ENCODE measurements at places on chromosomes 1 and 21.

- DNase-seq = no peak
These were observed 218.7 kb downstream of the DAB1 start for GRCh38 chr1:57204942-57205787.

GRCh38 chr1:178609015-178609414 lies 96.1 kb downstream of the TEX35 start:
- no peak for DNase-seq

- no peak for DNase-seq
These were observed 805.3 kb downstream of the USP25 start for GRCh38 chr21:16535102-16535422.

GRCh38 chr1:53643041-53643880 lies 95.7 kb downstream of the GLIS1 start:
- DNase-seq = no peak

DNA sequence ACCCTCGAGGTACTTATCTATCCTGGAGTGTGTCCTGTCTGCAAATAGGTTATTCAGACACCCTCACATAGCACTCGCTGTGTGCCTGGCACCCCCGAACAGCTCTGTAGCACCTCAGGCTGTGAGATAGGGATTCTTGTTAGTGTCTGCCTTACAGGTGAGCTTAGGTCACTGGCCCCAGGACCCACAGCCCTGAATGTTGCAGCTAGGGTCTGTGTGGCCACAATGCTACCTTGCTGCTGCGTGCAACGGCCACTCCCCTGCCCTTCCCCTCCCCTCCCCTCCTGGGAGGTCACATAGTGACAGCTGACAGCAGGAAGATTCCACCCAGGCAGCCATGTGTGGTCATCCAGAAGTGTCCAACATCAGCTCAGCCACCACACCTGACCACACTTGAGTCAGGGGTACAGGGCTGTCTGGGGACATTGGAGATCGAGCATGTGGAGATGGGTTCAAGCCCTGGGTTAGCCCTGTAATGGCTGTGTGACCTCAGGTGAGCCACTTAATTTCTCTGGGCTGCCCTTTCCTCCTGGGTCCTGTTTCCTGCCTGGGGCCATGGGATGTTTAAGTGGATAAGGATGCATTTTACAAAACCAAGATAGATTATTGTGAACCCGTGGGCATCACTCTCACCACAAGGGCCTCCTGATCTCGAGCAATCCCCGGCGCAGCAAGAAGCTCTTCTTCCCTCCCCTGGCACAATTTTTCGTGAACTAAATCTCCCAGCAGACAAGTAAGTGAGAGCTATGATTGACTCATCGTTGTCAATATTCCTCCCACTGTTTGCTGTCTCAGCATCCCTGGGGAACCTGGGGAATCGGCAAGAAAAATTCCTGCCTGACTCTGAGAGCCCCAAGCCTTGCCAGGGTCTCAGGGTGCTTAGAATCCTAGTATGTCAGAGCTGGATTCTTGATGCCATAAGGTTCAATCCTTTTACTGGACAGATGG lies 208.7 kb downstream of the PTPRU start:
- no peak for DNase-seq

GRCh38 chr1:41673378-41673777 lies 188.9 kb upstream of the EDN2 start:
- DNase-seq = peak; percentile 56

DNA sequence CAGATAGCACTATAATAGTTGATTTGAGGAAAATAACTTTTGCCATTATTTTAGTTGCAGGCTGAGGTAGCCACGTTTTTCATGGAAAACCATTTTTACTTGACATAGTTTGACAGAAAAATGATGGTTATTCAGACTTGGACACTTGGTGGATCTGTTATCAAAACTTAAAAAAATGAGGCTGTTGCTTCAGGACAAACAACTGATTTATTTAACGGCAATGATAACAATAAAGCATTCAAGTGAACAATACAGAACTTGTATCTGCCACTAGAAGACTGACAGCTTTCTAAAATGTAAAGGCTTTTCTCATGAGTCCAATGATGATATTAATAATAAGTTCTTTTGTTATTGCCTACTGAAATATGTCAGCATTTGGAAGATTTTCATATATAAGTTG lies 322.9 kb downstream of the BRINP3 start:
- DNase-seq = no peak

DNA sequence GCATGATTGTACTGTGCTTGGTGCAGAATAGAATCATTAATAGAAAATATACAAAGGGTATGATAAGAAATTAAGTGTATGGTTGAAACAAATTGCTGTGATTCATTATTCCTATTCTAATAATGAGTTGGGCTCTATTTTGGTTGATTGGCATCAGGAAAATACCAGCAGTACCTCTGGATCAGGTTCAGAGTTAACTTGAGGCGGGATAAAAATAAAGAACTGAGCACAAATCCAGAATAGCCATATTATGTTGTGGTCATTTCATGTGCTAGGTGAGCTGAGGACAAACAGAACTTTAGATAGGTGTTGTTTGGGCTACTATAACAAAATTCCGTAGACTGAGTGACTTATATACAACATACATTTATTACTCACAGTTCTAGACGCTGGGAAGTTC lies 60.7 kb upstream of the GCLM start:
- DNase-seq = no peak

- no peak for DNase-seq
These were observed 415 bp upstream of the LAD1 start for GRCh38 chr1:201399352-201400126.

GRCh38 chr1:147091801-147092200 lies 80.5 kb downstream of the PRKAB2 start:
- DNase-seq = no peak

DNA sequence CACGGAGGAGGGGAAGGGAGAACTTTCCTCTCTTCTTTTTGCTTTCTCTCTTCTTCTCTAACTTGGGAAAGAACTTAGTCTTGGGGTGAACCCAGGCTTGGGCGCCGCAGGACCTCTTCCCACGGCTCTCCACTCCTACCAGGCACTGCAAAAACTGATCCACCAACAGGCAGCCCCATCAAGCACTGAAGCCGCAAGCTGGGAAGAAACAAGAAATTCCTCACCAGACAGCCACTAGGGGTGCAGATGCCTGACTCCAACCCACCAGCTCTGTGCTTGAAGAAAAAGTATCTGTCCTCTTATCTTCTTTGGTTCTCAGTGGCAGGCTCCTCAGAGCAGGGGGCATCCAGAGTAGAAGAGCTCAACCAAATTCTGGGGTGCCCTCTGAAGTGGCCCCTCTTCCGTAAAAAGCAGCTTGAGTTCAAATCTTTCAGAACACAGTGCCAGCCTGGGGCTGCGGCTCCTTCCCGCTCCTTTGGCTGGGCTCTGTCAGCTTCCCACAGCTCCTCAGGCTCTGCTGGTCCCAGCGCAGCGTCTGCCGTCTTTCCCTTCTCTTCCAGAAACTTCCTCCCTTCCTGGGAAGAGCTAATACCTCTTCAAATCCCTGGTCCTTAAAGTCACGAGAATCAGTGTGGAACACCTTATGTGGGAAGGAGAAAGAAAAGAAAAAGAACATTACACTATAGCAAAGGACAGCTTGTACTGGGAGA lies 2.4 kb downstream of the SLC41A1 start:
- DNase-seq = no peak

DNA sequence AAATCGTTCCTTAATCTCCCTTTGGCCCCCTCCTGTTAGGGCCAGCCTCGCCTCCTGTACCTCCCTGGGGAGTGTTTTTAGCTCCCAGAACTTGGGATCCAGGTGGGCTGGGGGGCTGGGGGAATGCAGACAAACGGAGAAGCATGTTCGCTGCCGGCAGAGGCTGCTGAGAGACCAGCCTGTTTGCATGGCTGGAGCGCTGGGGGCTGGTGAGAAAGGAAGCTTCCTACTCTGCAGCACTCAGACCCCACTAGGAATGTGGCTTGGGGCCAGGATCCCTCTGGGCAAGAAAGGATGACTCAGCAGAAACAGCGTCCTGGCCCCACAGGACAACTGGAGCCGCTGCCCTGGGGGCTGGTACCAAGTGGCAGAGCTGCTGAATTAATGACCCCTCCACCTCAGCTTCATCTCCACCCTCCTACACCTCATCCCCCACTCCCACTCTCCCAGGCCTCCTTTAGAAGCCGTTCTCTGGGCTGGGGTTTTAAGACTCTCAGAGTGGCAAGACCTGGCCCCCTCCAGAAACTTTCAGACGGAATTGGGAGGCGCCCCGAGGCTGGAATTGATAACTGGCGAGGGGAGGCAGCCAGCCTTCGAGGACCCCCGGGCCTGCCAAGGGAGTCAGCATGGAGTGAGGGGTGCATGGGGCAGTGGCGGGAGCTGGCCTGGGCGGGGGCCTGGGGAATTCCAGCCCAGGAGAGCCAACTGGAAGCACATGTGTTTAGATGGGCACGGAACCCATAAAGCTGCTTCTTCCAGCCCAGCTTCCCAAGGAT lies 28.5 kb upstream of the EPS8L3 start:
- no peak for DNase-seq

GRCh38 chr1:86517336-86517735 lies 29.5 kb upstream of the CLCA4 start:
- no peak for DNase-seq

- no peak for DNase-seq
These were observed 10.2 kb downstream of the IL24 start for GRCh38 chr1:206907304-206907991.

GRCh38 chr1:203182387-203182953 lies 4.0 kb downstream of the CHI3L1 start:
- DNase-seq = no peak

DNA sequence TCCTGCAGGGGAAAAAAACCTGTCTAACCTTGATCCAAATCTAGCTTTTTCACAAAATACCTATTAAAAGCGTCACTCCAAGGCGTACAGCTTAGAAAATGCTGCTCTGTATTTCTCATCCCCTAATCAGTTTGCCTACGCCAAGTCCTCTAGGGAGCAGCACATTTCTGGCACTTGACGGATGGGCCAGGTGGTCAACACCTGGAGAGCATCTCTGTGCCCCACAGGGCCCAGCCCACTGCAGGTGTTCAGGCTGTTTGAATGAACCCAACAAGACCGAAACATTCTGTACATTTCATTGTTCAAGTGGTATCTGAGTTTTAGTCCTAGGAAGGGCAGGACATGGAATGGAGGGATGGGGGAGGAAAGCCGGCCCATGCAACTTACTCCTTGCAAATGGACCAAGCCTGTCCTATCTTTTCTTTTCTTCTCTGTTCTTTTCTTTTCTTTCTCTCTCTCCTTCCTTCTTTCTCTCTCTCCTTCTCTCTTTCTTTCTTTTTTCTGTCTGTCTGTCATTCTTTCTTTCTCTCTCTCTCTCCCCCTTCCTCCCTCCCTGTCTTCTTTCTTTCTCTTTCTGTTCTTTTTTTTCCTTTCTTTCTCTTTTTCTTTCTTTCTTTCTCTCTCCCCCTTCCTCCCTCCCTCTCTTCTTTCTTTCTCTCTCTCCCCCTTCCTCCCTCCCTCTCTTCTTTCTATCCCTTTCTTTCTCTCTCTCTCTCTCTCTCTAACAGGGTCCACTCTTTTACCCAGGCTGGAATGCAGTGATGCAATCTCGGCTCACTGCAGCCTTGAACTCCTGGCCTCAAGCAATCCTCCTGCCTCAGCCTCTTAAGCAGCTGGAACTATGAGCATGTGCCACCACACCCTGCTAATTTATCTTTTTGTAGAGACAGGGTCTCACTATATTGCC lies 29.1 kb downstream of the IGFN1 start:
- no peak for DNase-seq

GRCh38 chr1:197987294-197987693 lies 70.1 kb downstream of the LHX9 start:
- DNase-seq = no peak

- DNase-seq = no peak
These were observed 49.8 kb upstream of the ADORA3 start for GRCh38 chr1:111553196-111553595.

DNA sequence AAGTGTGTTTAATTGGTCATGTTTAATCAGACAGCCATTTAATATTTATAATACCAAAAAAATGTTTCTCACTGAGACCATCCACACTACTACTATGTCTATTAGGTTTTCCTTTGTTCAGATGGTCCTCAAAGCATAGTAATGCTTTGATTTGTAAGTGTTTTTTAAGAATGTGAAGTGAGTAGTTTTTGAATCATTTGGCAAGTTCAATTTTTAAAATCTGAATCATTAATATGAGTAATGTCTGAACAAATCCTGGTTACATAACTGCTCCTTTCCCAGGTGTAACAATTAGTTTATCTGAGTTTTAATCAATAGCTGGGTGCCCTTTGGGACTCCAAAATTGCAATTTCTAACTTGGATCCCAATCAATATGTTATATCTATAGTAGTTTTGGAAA lies 23.5 kb upstream of the RPL5 start:
- no peak for DNase-seq

DNA sequence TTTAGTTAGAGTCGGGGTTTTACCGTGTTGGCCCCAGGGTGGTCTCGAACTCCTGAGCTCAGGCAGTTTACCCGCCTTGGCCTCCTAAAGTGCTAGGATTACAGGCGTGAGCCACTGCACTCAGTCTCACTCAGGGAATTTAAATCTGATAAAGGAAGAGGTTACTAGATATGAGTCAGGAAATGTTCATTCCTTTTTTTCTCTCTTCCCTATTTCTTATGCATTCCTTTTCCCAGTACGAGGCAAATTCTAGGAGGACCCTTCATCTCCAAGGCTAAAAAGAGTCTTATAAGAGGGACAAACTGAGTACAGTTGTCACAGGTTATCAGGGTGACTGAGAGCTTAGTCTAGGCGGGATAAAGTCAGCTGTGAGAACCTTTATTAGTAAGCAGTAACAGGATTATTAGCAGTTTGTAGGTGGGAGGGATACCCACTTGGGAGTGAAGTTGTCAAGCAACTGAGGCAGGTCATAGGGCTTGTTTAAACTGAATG lies 9.1 kb downstream of the MACF1 start:
- DNase-seq = no peak

GRCh38 chr1:244955661-244956060 lies 91.3 kb upstream of the HNRNPU start:
- DNase-seq = no peak

DNA sequence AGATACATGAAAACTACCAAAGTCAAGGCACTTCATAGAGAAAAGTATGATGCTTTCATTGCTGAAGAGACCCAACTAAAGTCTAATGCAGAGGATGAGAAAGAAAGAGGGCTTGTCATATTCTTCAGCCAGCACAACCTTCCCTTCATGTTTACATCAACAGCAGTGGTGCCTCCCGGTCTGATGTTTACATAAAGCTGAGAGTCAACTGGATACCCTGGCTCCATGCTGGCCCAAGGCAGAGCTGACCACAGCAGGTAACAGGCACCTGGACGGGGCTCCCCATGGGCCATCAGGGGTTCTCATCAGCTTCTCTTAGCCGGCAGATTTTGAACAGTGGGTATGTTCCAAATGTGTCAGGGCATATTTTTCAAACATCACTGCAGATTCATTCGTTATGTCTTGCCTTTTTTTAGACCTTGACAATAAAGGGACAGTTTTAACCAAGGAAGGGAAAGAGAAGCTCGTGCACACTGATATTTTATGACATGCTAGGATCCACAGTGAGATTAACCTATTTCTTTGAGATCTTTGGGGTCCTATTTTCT lies 117.1 kb downstream of the NRIP1 start:
- no peak for DNase-seq

- DNase-seq = no peak
These were observed 366.5 kb downstream of the SIPA1L2 start for GRCh38 chr1:232263452-232263851.

GRCh38 chr1:241899210-241899609 lies 51.2 kb downstream of the EXO1 start:
- DNase-seq = no peak

- DNase-seq = no peak
These were observed 40.2 kb downstream of the WNT9A start for GRCh38 chr1:227907439-227908015.

- no peak for DNase-seq
These were observed 61.3 kb downstream of the B3GALNT2 start for GRCh38 chr1:235442788-235443429.
